ENCODE measurements at places on chromosomes 2 and 18.

DNA sequence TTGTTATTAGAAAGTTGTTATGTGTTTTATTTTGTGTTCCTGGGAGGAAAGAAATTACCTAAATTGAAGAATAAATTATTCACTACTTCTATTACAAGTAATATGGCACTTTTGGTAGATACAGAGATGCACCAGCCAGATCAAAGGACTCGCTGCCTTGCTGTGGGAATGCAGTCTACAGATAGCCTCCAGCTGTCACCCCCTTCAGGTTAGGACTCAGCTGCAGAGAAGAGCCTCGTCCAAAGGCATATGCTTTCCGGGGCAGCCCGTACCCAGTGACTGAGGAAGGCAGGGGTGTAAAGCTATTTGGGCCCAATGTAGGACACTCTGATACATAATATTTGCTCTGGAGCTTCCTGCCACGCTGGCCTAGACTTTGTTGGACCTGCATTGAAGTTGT lies 90.2 kb downstream of the CCDC148 start:
- no peak for ATAC-seq

DNA sequence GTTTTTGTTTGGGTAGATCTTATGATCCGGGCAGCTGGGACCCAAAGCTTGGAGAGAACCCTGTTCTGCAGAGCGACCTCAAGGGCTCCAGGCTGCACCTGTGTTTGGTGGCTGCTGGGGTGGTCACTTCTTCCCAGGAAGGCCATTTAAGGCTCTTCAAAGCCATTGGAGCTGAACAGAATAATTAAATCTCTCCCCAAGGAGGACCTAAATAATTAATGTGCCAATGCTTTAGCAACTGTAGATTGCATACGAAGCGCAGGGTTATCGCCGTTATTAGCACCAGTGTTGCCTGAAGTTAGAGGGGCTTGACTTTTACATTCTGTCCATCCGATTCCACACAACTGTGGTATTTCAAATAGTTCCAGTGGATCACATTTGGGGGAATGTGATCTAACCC lies 251.4 kb downstream of the ATAD2B start:
- no peak for ATAC-seq

GRCh38 chr2:160803881-160804280 lies 310.3 kb upstream of the RBMS1 start:
- ATAC-seq = no peak

GRCh38 chr2:2709431-2709770 lies 378.3 kb upstream of the MYT1L start:
- ATAC-seq = no peak

- ATAC-seq = no peak
Measured at GRCh38 chr2:176085861-176086771, 2.4 kb upstream of the EVX2 start.

GRCh38 chr2:150214626-150215025 lies 272.8 kb downstream of the RND3 start:
- no peak for ATAC-seq

- ATAC-seq = no peak
Measured at GRCh38 chr2:241769819-241770184, 6.8 kb upstream of the GAL3ST2 start.

DNA sequence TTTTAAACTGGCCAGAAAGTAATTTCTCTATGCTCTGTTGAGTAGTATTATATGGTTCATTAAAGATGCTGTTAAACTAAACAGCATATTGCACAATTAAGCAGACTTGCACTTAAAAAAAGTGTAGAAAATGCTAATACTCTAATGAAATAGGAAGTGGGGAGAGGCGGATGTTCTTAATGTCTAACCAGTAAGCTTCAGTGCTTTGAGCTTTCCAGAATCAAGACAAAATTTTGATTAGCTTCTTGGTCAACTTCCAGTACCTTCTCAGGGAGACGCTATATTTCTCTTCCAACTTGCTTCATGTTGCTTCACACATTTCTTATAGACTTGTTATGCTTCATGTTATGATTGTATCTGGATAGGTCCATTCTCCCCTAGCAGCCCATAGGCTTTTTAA lies 89.1 kb downstream of the MAP2 start:
- no peak for ATAC-seq

DNA sequence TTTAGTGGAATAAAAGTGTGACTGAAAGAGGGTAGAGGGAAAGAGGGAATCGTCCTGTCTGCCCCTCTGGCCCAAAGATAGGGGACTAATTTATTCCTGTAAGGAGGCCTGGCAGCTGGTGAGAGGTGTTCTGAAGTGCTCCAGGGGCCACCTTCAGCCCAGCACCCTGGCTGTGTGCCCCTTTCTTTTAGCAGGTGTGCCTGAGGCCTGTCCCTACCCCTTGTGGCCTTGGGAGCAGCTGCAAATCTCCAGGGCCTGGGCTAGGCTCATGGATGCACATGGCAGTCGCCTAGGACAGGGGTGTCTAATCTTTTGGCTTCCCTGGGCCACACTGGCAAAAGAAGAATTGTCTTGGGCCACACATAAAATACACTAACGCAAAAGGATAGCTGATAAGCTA lies 37.3 kb downstream of the FHOD3 start:
- no peak for ATAC-seq

DNA sequence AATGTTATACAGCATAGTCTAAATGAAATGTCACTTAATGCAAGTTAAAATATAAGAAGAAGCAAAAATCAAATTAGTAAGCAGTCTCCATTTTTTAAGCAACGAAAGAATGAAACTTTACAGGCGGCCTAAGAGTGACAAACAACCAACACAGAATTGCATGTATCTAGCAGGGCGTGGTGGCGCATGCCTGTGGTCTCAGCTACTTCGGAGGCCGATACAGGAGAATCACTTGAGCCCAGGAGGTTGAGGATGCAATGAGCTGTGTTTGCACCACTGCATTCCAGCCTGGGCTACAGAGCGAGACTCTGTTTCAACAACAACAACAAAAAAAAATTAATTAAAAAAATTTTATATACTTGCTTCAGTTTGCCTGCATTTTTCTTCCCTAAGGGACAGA lies 16.6 kb downstream of the RBMS1 start:
- no peak for ATAC-seq

- ATAC-seq = no peak
Measured at GRCh38 chr2:192029089-192029488, 165.6 kb downstream of the TMEFF2 start.

- ATAC-seq = no peak
Measured at GRCh38 chr18:37419315-37419714, 146.3 kb downstream of the CELF4 start.

GRCh38 chr2:29011418-29012060 lies 30.4 kb downstream of the TOGARAM2 start:
- peak; percentile 15 for ATAC-seq

GRCh38 chr2:30747206-30747605 lies 60.0 kb downstream of the CAPN13 start:
- ATAC-seq = no peak

- no peak for ATAC-seq
Measured at GRCh38 chr2:121577381-121577780, 46.7 kb downstream of the RNU4ATAC start.

GRCh38 chr2:135863233-135863632 lies 13.0 kb downstream of the MCM6 start:
- ATAC-seq = no peak

- peak; percentile 95 for ATAC-seq
Measured at GRCh38 chr2:26018184-26019055, 15.5 kb upstream of the RAB10 start.

GRCh38 chr18:32349728-32350395 lies 120.8 kb downstream of the GAREM1 start:
- no peak for ATAC-seq

DNA sequence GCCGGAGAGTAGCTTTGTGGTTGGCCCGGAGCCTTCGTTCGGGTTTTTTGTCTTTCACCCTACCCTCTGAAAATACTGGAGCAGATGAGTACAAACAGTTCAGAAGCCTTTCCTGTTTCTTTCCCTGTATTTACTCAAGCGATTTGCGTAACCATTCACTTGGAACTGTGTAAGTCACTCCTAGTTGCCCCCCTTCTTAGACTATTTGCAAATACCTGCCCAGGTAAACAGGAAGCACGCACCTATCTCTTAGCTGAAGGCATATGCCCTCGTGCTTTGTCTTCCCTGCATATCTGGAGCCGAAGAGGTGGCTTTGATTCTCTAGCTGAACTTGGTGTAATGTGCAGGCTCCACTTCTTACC lies 1.4 kb downstream of the KCNS3 start:
- ATAC-seq = no peak

DNA sequence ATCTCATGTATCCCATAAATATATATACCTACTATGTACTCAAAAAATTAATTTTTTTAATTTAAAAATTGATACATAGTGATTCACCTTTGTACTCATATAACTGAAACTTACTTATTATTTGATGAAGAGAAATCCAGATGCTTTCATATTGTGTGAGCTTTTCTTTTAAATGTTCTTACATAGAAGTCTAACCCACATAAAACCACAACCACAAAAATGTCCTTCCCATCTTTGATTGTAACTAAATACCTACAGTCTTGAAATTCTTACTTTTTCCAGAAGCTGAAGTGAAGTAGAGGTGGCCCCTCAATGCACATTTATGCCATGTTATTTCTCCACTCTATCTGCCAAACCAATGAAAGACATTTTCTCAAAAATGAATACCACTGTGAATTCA lies 117.9 kb upstream of the COL5A2 start:
- ATAC-seq = no peak

DNA sequence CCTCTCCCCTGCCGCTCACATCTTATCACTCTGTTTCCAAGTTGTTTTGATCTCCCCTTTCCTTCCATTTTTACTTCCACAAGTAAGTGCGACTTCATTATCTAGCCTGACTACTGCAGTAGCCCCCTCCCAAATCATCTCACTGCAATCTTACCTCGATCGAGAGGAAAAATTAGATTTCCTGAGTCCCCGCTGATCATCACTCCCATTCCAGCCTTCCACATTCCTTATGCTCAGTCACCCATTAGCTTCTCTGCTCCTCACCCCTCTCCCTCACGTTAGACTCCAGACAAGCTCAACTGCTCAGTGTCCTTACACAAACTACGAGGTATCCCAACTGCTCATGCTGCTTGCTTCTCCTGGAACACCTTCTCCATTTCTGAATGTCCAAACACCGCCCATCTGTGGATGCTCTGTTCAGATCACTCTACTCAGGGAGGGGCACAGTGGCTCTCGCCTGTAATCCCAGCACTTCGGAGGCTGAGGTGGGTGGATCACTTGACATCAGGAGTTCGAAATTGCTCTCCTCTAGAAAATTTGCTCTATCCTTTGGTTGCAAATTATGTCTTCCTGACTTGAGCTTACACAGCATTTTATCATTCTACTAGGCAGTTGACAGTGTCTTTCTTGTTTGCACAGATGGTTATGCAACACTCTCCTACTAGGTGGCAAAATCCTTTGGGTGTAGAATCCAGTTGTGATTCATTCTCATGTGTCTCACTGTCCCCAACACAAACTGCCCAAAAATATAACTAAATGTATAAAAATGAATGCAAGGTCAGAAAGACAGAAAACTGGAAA lies 96.5 kb downstream of the INO80D start:
- ATAC-seq = no peak

GRCh38 chr2:128322715-128323554 lies 4.3 kb upstream of the HS6ST1 start:
- no peak for ATAC-seq

GRCh38 chr2:11532416-11533055 lies 1.3 kb upstream of the GREB1 start:
- no peak for ATAC-seq

DNA sequence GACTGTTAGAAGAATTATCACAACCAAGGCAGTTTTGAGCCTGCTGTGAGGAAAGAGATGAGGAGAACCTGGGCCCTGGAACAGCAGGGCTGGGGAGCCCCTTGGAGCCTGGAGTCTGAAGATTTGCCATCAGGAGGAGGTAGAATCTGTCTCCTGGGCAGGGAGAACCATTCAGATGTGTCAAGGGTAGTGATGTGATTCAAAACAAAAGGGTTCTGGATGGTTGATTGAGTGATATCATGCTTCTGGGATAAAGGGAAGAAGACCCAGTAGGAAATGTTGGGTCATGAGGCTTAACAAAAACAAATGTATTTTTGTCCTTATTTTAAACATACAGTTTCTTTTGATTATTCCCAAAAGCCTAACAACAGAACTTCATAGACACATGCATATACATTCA lies 28.6 kb downstream of the RNF144A start:
- ATAC-seq = no peak

DNA sequence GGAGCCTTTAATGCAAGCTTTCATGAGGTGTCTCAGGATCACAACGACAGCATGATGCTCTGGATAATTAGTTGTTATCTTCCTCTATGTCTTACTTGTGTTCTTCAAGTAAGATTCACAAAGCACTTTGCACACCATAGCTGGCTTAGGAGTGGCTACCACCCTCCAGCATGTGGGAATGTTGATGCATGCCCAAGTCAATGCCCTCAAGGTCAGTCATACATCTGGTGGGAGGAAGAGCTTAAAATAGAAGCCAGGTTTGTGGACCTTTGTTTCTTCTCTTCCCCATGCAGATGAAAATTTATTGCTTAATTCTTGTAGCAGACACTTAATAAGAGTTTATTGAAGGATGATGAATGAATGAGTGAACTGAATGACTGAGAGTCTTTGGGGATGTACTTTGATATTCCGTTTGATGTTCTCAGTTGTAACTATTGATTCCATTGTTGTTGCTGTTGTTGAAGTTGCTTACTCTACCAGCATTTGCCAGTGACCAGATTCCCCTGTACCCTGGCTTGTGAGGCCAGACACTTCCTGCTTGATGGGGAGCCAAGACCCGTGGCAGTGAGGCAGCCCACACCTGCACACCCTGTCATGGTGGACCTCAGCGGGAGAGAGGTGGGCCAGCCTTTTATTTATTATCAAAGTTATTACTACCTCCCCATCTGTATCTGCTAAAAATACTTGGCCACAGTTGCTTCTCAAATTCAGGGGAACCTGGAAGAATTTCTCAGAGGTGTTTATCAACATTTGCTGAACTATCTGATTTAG lies 137.8 kb downstream of the LAMA3 start:
- ATAC-seq = no peak

DNA sequence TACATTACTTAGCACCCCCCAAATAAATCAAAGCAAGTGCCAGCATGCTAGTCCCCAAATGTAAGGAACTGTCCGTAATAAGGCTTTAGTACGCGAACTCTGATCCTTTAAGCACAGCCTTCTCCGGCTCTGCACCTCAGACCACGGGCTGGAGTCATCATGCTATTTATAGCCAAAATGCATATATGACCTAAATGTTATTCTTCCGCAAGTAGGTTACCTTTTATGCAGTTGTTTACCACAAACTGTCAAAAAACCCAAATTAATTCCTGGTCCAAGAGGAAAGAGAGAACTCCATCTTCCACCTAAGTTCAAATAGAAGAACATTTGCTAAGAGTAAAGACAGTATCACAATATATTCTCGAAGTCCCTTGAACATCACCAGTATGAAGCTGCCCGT lies 42.7 kb downstream of the ZNF516 start:
- no peak for ATAC-seq
